Neural progenitor cell (in vitro differentiated cells): ENCODE measurements at places on chromosomes 5 and 9. TPM values are rescaled to one million over a fixed set of nuclear protein-coding genes. Genes with fewer than 3 reads are reported as not detected.

Gene CARD9
- 0.96 TPM in 1 of 2 replicates, not detected in the other for total RNA-seq

DNA sequence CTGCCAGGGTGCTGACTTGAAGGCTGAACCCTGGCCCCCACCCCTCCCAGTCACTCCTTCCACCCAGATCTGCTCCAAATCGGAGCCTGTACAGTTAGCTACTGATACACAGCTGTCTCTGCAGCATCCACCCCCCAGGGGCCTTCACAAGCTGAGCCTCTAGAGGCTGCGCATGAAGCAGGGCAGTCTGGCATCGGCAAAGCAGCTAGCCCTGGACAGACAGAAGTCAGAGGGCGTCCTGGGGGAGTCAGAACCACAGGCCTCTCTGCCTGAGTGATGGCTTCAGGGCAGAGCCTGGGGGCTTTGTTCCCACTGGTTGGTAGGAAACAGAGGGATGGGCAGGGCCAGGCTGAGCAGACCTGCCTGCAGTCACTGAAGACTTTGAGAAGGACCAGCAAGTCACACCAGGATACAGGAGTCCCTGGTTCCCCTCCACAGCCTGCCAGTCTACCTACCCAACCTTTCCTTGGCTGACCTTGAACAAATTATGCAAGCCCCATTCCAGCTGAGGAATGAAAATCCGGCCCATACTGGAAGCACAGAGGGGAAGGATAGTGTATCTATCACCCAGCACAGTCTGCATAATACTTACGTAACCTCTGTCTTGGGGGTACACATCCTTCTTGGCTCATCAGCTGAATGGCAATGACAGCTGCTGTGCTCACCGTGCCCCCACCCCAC lies 8.8 kb downstream of the VDAC1 start:
- H3K4me1 ChIP-seq = peaks cover 21% of the 10 kb centered on the region
- DNase-seq = no peak
- no peaks in the 10 kb centered on the region for H3K36me3 ChIP-seq
- no peak overlapping the region for H3K4me3 ChIP-seq

DNA sequence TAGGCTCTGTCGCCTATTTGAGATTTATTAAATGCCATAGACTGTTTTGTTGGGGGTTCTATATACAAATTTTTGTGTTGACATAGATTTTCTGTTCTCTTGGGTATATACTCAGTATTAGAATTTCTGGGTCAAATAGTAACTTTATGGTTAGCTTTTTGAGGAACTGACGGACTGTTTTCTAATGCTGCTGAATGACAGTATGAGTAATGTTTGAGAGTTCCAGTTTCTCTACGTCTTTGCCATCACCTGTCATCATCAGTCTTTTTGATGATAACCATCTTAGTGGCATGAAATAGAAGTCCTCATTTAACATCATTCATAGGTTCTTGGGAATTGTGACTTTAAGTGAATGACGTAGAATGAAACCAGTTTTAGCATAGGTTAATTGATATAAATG lies 60.1 kb downstream of the CCDC171 start:
- H3K4me3 ChIP-seq = no peak overlapping the region
- no peak overlapping the region for H3K27ac ChIP-seq
- no peaks in the 10 kb centered on the region for H3K27me3 ChIP-seq
- no peak for DNase-seq

GRCh38 chr5:75281716-75282465 lies 45.2 kb upstream of the ANKRD31 start:
- H3K36me3 ChIP-seq = no peaks in the 10 kb centered on the region
- H3K27me3 ChIP-seq = no peaks in the 10 kb centered on the region
- peaks cover 5% of the 10 kb centered on the region for H3K4me1 ChIP-seq
- DNase-seq = no peak
- no peak overlapping the region for H3K27ac ChIP-seq

Gene CDC25C
- 45.8 and 48.6 TPM in 2 replicates for total RNA-seq

- no peaks in the 10 kb centered on the region for H3K36me3 ChIP-seq
- H3K27me3 ChIP-seq = peaks cover 78% of the 10 kb centered on the region
- H3K4me1 ChIP-seq = peaks cover 43% of the 10 kb centered on the region
- no peak overlapping the region for H3K27ac ChIP-seq
- H3K4me3 ChIP-seq = peak overlapping the region; percentile 53
- DNase-seq = peak; percentile 74
Observed at GRCh38 chr5:32713770-32714381, 2.8 kb downstream of the NPR3 start.

GRCh38 chr9:78207319-78207718 lies 28.6 kb upstream of the CEP78 start:
- no peak overlapping the region for H3K4me3 ChIP-seq
- H3K27me3 ChIP-seq = no peaks in the 10 kb centered on the region
- DNase-seq = no peak
- H3K36me3 ChIP-seq = no peaks in the 10 kb centered on the region
- no peak overlapping the region for H3K27ac ChIP-seq
- no peaks in the 10 kb centered on the region for H3K4me1 ChIP-seq

DNA sequence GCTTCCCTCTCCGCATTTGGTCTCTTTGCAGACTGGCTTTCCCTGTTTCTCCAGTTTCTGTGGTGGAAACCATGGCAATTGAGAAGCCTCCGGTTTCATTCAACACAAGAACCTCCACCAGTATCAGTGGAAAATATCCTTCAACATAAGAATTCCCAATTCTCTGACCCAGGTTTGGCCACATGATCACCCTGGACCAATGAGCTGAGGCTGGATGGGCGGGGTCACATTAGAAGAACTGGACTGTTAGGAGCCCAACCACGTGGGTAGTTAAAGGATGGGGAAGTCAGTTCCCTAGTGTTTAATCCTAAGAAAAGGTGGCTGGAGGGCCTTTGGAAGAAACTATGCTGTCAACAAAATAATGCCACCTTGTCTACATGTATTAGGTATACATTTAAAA lies 336.3 kb downstream of the DMRT2 start:
- H3K4me3 ChIP-seq = no peak overlapping the region
- H3K27me3 ChIP-seq = no peaks in the 10 kb centered on the region
- no peaks in the 10 kb centered on the region for H3K4me1 ChIP-seq
- no peaks in the 10 kb centered on the region for H3K36me3 ChIP-seq

Gene KIF4B
- total RNA-seq = 0.12 TPM in 1 of 2 replicates, not detected in the other

Gene SHOC1
- not detected in 2 replicates for total RNA-seq

Gene HAVCR2
- 0.19 and 0.37 TPM in 2 replicates for total RNA-seq

Gene WNT8A
- 0.25 TPM in 1 of 2 replicates, not detected in the other for total RNA-seq

- no peak overlapping the region for H3K27ac ChIP-seq
- H3K4me3 ChIP-seq = no peak overlapping the region
- no peaks in the 10 kb centered on the region for H3K27me3 ChIP-seq
- H3K36me3 ChIP-seq = no peaks in the 10 kb centered on the region
Observed at GRCh38 chr5:119389288-119390030, 33.6 kb downstream of the TNFAIP8 start.

Gene MAPKAP1
- 53.9 and 56.6 TPM in 2 replicates for total RNA-seq
